Keratinocyte (primary cell): ENCODE measurements at places on chromosomes 7 and 10. TPM values are rescaled to one million over a fixed set of nuclear protein-coding genes. Genes with fewer than 3 reads are reported as not detected.

Gene GPR15LG
- polyA plus RNA-seq = 0.57 to 54.1 TPM (median 10.4 TPM) in 3 replicates

Gene CCDC186
- 6.5 to 13.0 TPM (median 8.0 TPM) in 3 replicates for polyA plus RNA-seq

Gene C10orf53
- polyA plus RNA-seq = not detected in 3 replicates

Gene HOXA5
- polyA plus RNA-seq = 3.3 to 7.1 TPM (median 4.5 TPM) in 3 replicates

Gene FGFBP3
- 0.03 to 0.22 TPM (median 0.06 TPM) in 3 replicates for polyA plus RNA-seq

Gene PVRIG
- polyA plus RNA-seq = 0.31 to 0.41 TPM (median 0.36 TPM) in 3 replicates

Gene PTF1A
- not detected in 3 replicates for polyA plus RNA-seq

Gene SPDYE16
- not detected in 3 replicates for polyA plus RNA-seq

Gene ZNF503
- 1.5 to 3.1 TPM (median 2.8 TPM) in 3 replicates for polyA plus RNA-seq

Gene BEND7
- polyA plus RNA-seq = 2.5 to 4.5 TPM (median 4.4 TPM) in 3 replicates

Gene TET1
- polyA plus RNA-seq = 0.03 to 0.09 TPM (median 0.08 TPM) in 3 replicates

Gene ACTL6B
- polyA plus RNA-seq = not detected in 3 replicates

Gene PTEN
- 11.7 to 39.4 TPM (median 23.8 TPM) in 3 replicates for polyA plus RNA-seq

Gene MACROH2A2
- 9.0 to 20.8 TPM (median 11.6 TPM) in 3 replicates for polyA plus RNA-seq

Gene AGAP6
- polyA plus RNA-seq = 7.4 to 11.4 TPM (median 9.9 TPM) in 3 replicates

Gene SAMD8
- polyA plus RNA-seq = 16.4 to 33.4 TPM (median 31.7 TPM) in 3 replicates

Gene PRF1
- 0.02 to 0.09 TPM in 2 of 3 replicates, not detected in the other for polyA plus RNA-seq

Gene SPDYE8
- polyA plus RNA-seq = not detected in 3 replicates

Gene CYP3A4
- not detected in 3 replicates for polyA plus RNA-seq
